Esophagus squamous epithelium (tissue), 5 donors: ENCODE measurements at places on chromosomes 5 and 9.

DNA sequence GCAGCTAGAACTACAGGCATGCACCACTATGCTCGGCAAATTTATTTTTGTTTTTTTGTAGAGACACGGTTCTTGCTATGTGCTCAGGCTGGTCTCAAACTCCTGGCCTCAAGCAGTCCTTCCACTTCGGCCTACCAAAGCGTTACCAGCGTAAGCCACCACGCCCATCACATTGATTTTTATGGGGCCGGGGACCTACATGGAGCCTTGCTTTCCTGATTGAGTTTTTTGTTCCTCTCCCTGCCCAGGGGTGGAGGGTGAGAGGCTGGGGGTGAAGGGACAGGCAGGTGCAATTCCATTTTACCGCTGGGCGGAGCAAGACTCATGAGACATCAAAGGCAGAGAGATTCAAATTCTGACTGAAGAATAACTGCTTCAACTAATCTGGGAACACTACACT, 1.9 kb downstream of the ALDH1B1 start:
- no peak for DNase-seq

GRCh38 chr5:87147441-87147840, 120.2 kb upstream of the RASA1 start:
- no peak for DNase-seq

- no peak for DNase-seq
Observed at GRCh38 chr5:140360101-140360500, at the start of gene SLC4A9. TSS of gene SLC4A9 (plus strand) at chr5:140360194. CDS start at chr5:140360237, 43 bp downstream.

DNA sequence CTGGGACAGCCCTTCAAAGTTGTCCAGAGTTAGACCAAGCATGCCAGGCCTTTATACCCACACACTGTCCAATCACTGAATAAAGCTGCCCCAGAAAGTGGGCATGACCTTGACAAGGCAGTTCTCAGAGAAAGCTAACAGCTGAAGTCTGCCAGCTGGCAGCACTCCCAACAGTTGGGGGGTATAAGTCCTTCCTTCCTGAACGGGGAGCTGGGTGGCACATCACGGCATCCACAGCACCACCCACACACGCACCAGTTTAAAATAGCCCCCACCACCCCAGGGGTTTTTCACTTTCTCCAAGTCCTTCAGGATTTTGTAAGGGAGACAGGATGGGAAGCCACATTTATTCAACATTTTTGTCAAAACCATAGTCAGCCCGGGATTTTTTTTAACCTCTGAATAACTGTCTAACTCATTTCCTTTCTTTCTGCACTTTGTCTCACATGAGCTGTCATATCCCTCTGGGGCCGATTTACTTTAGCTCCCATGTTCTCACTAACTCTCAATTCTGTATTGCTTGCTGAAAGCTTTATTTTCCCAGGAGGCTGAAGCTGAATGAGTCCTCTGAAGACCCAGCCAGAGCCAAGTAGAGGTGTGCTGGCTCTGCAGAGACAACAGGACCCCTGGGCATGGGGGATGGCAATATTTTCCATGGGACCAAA, 15.4 kb downstream of the FAM81B start:
- no peak for DNase-seq

- DNase-seq, result no peak
Observed at GRCh38 chr5:14268738-14269137, 125.6 kb downstream of the TRIO start.

GRCh38 chr5:158754018-158754514, 345.6 kb downstream of the EBF1 start:
- DNase-seq, result no peak

GRCh38 chr5:127572930-127573329, 55.5 kb downstream of the PRRC1 start:
- DNase-seq, result no peak

DNA sequence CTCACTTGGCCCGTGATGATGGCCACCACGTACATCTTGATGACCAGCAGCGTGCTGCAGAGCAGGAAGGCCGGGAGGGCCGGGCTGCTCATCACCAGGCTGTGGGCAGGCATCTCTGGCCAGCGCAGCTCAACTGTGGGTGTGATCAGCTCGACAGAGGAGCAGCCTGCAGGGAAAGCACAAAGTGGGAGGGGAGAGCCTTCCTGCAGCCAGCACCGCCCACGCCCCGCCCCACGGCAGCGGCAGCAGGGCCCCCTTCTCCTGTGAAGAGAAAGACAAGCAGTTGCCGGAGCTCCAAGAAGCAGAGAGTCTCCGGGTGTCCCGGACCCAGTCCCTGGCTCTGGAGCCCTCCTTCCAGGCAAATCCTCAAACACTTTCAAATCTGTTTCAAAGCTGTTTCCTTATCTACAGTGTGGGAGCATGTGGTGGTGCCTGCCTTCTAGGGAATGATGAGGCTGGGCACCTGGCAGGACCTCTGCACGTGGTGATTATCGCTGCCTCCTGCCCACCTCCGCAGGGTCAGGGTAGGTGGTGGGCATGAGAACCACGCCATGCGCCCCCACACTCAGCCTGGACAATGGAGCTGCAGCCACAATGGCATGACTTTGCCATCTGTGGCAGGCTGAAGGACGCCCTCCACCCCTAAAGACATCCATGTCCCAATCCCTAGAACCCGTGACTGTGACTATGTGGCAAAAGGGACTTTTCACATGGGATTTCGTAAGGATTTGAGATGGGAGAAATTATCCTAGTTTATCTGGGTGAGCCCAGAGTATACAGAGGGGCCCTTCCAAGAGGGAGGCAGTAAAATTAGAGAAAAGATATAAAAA, at the start of gene PTGES:
PTGES (minus strand) TSS at position 143 of the 830 bp plus-strand sequence; CDS start at position 113, 30 bp downstream.
- no peak for DNase-seq

DNA sequence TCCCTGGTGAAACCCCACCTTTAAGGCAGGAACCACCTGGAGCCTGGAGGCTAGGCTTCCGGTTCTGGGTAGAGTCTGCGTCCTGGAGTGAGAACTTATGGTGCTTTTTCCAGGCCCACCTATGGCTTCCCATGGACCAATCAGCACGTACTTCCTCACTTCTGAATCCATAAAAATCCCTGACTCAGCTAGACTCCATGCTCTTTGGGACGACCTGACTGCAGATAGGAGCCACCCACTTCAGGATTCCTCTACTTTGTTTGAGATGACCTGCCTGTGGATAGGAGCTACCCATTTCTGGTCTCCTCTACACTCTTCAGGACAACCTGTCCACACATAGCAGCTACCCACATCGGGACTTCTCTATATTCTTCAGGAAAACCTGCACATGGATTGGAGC, 168.8 kb upstream of the IRX2 start:
- no peak for DNase-seq

DNA sequence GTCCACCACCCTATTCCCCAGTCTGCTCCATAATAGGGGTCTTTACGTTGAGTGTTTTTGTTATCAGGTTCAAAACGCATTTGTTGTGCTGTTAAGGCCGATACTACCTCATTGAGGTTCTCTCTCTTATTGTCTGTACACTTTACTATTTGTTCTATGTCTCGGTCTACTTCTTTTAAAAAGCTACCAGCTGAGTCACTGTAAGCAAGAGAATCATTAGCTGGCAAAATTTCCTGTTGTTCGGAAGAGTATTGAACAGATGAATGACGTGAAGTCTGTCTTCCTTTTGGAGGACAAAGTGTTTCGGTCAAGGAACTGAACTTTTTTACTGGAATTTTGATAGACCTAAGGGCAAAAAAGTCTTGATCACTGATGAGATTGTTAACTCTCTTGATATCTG, 10.3 kb downstream of the LYSMD3 start:
- no peak for DNase-seq

GRCh38 chr5:30039379-30039778, 1154.1 kb upstream of the CDH6 start:
- no peak for DNase-seq

DNA sequence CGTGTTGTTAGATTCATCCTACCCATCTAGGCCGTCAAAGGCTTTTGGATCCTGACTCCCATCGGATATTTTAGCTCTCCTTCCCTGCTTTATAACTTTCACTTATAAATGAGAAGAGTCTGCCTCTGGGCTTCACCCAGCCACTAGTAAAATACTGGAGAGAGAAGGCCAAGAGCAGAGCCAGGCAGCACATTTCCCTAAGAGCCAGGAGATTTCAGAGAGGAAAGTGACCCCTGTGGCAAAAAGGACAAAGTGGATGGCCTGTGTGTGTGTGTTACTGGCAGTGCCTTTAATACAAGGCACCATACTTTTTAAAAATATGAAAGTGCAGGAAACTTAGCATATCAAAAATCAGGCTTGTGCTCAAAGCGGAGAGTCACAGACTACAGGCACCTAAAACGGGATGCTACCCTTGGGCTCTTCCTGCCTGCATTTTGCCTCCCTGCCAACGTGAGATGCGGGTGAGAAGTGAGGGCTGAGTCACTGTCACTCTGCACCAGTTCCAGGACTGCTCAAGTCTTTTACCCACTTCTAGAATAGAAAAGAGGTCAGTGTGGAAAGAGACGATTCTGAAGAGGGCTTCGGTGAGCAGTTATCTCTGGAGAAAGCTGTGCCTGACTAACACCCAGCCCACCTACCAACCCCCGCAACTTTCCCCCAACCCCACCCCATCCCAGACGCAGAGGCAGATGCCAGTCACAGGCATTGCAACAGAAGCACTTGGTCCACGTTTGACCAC, 15.9 kb downstream of the NFIL3 start:
- DNase-seq, result no peak

DNA sequence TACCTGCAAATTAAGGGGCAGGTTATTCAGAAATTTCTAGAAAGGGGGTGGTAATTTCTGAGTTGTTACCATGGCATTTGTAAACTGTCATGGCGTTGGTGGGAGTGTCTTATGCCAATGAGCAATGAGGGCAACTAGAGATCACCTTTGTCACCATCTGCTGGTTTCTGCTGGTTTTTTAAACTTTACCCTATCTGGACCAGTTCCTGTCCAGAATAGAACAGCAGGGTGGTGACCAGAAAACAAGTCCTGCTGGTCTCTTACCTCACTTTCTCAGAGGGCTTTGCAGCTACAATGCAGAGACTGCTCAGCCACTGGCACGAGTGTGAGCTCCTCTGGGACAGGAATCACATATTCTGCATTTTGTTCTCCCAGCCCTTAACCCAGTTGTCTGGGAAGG, 51.4 kb downstream of the FAM114A2 start:
- no peak for DNase-seq

DNA sequence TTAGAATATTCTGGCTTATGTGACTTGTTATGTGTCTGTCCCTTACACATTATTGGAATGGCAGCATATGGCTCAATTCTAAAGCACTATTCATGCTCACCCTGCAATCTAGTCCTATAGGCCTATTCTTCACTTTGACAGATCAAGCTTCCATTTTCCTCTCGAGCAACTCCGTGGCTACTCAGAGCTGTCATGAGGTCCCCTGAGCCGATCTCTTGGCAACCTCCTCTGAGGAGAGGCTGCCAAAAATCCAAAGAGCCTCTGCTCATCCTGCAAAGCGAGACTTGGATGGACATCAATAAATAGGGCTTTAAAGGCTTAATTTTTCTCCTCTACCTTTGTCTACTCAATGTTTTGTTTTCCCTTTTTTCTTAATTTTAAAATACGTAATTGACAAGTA, 163.8 kb downstream of the GABRB2 start:
- DNase-seq, result no peak

- DNase-seq, result no peak
Observed at GRCh38 chr5:103452666-103453065, 109.9 kb downstream of the NUDT12 start.

DNA sequence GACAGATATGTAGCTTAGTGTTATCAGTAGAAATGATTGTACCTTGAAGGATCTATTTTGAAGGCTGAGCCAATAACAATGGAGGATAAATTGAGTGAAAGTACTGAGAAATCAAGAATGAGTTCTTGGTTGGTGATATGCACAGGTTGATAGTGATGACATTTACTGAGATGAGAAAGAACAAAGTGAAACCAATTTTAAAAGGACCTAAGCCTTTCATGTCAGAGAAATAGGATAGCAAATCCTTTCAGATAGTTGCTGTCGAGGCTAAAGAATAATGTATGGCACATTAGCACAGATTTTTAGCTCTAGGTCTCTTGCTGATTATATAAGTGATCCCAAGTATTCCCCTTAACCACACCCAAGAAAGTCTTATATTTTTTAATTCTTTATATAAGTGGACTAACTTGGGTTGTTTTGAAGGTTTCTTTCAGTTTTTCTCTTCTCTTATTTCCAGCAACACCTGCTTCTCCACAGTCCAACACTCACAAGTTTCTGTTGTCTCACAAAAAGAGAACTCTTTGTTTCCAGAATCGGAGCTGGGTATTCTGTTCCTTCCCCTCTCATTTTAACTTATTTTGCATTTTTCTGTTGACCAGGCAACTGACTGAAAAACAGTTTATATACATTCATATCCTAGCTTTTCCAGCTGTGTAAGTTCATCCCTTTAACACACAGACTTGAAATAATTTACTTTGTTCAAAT, 286.9 kb upstream of the ATP10B start:
- no peak for DNase-seq

- no peak for DNase-seq
Observed at GRCh38 chr5:56080375-56081052, 85.8 kb upstream of the IL6ST start.

DNA sequence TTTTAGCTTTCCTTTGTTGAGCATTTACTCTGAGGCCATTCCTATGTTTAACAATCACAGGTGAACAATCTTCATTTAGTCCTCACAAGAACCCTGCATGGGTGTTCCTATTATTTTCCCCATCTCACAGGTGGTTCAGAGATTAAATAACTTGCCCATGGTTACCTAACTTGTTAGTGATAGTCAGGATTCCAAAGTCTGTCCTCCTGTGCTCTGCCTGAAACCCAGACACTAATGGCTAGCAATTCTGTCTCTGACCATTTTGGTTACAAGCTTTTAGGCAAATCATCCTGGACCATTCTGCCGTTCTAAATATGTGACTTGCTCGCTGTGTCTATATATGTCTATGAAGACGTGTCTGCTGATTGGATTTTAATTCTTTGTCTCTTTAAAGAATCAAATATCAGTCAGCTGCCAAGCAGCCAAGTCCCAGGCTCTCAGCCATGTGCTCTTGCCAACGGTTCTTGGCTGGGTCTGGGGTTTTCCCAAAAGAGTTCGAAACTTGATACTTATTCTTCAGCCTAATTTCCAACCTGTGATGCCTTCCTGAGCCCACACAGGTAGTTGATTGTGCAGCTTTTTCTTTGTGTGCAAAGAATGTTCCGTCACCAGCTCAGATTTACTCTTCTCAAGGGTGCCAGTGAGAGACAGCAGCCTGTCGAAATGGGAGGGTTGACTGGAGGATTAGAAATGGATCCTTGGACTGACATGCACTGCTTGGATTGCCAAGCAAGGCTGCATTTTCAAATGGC, 121.7 kb downstream of the NREP start:
- no peak for DNase-seq

GRCh38 chr5:126189862-126190261, 233.3 kb upstream of the GRAMD2B start:
- DNase-seq, result no peak
